Stimulated activated CD4-positive, alpha-beta T cell treated with anti-CD3 and anti-CD28 coated beads, Interleukin-15, amount 100 ng/mL, for 1 hour (primary cell): ENCODE measurements at places on chromosomes 1 and 21.

DNA sequence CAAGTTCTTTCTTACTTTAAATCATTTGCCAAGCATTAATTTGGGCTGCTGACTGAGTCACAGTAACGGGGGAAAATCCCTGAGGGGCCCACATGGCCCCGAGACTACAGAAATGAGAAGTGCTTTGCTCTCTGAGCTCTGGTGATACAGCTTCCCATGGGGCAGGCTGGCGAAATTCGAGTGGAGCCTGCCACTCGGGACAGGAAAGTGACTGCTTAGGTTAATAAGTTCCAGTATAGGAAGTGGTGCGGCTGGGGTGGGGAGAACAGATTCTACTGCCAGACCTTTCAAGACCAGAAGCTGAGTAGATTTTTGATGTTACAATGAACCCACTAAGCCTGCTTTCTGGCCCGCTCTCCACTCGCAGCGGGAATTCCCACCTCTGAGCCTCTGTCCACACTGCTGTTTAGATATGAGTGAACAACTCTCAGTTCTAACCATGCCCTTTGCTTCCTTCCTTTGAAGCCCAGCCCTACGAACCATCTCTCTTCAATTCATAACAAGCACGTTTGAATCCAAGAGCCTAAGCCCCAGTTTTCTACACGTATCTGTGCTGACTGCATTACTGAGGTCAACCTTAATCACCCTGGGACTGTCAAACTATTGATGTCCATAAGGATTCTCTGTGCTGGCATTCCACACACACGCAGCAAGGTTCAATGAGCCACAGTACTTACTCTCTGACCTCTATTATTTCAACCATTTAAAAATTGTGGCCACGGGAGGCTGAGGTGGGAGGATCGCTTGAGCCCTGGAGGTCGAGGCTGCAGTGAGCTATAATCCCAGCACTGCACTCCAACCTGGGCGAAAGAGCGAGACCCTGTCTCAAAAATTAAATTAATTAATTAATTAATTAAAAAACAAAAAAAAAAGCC is 9.6 kb downstream of the ZBTB17 start:
- DNase-seq: peak; percentile 63

- no peak for DNase-seq
These were observed 92.2 kb downstream of the CD58 start for GRCh38 chr1:116478621-116479020.

DNA sequence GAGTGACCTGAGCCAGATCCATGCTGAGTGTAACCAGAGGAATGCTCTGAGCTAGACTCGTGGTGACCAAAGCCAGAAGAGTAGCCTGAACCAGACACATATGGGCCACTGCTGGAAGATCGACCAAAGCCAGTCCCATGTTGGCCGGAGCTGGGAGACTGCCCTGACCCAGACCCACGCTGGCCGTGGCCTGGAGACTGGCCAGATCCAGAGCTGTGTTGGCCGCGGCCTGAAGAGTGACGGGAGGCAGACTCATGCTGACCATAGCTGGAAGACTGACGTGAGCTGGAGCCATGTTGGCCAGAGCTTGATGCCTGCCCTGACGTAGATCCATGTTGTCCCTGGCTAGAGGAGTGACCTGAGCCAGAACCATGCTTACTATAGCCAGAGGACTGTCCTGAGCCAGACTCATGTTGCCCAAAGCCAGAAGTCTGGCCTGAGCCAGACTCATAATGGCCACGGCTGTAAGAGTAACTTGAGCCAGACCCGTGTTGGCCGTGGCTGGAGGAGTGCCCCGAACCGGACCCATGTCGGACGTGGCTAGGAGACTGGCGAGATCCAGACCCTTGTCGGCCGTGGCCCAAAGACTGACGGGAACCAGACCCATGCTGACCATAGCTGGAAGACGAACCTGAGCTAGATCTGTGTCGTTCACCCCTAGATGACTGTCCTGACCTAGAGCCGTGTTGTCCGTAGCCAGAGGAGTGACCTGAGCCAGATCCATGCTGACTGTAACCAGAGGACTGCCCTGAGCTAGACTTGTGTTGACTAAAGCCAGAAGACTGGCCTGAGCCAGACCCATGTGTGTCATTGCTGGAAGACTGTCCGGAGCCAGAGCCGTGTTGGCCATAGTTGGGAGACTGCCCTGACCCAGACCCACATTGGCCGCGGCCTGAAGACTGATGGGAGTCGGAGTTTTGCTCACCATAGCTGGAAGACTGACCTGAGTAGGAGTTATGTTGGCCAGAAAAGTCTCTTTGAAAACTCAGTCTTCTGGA is 3.5 kb downstream of the HRNR start:
- DNase-seq: no peak

DNA sequence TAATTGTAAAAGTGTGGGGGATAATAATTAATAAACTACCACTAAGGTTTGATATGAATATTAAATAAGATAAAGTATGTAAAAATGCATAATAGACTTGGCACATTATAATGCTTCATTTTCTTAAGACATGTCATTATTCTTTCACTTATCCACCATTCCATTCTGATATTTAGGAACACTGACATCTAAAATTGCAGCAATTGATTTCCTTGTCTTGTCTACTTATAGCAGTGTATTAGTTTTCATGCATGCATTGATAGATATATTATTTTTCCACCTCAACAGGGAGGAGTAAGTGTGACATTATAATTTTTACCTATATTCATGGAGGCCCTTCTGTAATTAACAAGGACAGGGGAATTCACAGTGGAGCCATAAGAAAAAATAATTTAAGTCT is 41.6 kb upstream of the RGS4 start:
- no peak for DNase-seq

DNA sequence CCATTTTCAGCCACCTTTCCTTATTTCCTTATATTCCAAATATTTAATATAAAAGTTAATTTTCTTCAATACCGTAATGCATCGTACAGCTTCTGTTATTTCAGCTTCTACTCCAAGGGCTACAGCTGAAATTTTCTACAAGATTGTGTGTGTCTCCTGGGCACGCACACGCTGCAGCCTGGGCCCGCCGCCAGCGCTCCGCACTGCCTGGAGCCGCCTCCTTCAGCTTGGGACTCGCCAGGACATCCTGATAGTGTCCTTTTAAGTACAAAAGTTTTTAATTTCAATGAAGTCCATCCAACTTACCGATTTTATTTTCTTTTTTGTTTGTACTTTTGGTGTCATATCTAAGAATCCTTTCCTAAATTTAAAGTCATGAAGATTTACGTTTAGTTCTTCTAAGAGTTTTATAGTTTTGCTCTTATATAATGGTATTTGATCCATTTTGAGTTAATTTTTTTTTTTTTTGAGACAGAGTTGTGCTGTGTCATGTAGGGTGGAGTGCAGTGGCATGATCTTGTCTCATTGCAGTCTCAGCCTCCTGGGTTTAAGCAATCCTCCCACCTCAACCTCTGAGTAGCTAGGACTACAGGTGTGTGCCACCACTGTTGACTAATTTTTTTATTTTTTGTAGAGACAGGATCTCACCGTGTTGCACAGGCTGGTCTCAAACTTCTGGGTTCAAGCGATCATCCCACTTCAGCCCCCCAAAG is 82.8 kb downstream of the AXDND1 start:
- DNase-seq: no peak

DNA sequence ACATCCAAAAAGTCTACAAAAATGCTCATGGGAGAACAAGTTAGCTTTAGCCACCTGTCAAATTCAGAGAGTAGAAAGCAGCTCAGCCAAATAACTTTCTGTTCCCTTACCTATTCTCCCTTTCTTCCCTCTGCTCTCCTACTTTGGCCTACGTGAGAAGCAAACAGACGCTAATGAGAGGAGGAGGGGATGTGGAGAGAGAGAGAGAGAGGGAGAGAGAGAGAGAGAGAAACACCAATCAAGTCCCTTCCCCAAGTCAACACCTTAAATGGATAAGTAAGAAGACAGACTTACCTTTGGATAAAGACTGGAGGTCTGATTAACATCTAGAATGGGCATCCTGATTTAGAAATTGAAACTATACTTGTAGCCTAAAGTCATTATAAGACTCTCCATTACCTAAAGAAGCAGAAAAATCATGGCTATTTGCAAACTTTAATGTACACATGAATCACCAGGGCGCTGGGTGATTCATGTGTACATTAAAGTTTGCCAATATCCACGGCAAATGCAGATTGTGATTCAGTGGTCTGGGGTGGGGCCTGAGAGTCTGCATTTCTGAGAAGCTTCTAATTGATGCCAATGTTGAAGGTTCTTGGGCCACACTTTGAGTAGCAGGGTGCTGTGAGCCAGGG is 13.1 kb upstream of the DUSP12 start:
- DNase-seq: no peak

GRCh38 chr1:43861988-43862735 is 71.4 kb upstream of the ARTN start:
- DNase-seq: no peak

- no peak for DNase-seq
These were observed 251.1 kb upstream of the ADGRL2 start for GRCh38 chr1:81549588-81550127.

DNA sequence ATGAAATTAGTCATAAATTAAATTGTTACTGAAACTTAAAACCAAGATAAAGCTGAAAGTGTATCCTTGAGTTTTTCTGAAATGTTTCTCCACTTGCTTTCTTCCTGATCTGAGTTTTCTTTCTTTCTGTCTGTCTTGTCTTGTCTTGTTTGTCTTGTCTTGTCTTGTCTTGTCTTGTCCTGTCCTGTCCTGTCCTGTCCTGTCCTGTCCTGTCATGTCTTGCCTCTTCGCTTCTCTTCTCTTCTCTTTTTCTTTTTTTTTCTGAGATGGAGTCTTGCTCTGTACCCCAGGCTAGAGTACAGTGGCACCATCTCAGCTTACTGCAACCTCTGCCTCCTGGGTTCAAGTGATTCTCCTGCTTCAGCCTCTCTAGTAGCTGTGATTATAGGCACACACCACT is 73.7 kb downstream of the ADGRL2 start:
- DNase-seq: no peak

DNA sequence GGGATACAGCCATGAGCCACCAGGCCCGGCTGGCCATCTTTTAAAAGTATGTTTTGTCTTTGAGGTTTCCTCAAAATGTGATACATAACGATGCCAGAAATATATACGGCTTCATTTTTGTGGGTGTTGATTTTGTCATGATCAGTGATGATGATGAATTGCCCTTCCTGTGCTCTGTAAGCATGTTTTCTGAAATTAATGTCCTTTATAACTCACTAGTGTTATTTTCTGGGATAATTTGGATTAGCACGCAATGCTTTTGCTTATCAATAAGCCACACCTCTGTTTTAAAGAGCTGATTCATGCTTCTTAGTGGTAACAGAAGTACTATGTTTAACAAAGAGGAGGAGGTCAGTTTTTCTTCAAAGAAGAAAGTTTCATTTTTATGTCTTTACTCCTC is 25.6 kb downstream of the PHACTR4 start:
- no peak for DNase-seq

DNA sequence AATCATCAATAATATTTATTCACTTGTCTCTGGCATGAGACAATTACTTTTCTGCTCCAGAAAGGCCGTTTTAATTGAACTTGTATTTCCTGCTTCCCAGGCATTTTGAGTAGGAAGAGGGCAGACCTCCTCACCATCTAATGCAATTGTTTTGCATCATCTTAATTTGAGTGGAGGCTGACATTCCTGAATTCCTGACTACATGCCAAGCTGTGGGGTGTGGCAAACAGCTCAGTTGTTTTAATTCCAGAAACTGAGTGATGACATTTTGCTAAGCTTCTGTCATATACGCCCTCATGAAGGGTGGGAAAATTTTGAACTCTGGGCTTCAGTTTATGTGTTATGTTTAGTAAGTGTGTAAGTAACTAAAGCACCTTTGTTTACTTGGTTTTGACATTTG is 125.4 kb upstream of the USP25 start:
- DNase-seq: no peak

- DNase-seq: no peak
These were observed 25.8 kb downstream of the INTS7 start for GRCh38 chr1:212009561-212009960.

DNA sequence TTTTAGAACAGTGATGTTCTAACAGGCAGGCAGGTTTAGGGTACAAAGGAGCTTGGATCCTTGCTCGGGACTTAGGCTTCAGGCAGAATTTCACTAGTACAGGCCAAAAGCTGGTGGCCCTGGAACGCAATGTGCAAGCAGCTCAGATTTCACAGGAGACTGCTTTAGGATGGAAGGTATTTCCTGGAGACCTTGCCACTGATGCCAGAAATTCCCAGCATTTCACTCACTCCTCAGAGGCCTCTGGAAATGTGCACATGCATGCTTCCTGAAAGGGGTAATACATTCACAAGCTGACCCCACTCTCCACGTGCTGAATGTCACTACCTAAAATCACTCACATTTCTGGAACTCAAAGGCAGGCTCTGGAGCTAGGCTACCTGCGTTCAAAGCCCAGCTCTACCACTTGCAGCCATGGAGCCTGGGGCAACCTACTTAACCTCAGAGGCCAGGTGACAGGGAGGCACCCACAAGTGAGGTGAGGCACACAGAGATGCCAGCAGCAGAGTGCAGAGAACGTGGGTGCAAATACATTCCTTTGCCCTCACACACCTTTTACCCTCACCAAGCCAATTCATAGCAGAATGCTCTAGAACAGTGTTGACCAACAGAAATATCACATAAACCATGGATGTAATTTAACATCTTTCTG is 56.5 kb downstream of the CDC7 start:
- no peak for DNase-seq
